ENCODE measurements at places on chromosomes 3 and 15.

- H3K4me3 ChIP-seq, result no peak overlapping the region
- DNase-seq, result no peak
- no peak overlapping the region for H3K27ac ChIP-seq
Measured at GRCh38 chr3:72750405-72750965, 97.8 kb downstream of the SHQ1 start.

- H3K27ac ChIP-seq, result no peak overlapping the region
- H3K27me3 ChIP-seq, result no peaks in the 10 kb centered on the region
- peaks cover 2% of the 10 kb centered on the region for H3K4me1 ChIP-seq
- H3K4me3 ChIP-seq, result peak overlapping the region; percentile 82
Measured at GRCh38 chr15:73631915-73632669, 1.1 kb downstream of the NPTN start.

GRCh38 chr15:69610277-69610676, 157.7 kb downstream of the RPLP1 start:
- H3K4me1 ChIP-seq, result no peaks in the 10 kb centered on the region

DNA sequence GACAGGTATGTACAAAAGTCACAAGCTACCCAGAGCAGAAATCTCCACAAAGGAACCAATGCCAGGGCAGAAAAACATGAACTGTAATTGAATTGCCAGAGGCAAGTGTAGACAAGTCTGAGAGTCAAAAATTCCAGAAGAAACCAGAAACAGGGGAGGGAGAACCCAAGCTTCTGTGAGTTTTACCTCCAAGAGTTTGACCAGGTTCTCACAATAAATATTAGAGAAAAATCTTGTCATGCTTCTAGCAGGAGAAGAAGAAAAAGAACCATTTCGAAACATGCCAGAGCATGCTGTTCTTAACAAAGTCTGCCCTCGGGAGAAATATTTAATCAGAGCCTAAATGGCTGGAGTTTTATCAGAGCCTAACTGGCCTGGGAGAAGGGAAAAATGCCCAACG, 32.5 kb upstream of the AP3B2 start:
- no peak for DNase-seq
- H3K27ac ChIP-seq, result no peak overlapping the region
- H3K27me3 ChIP-seq, result no peaks in the 10 kb centered on the region
- no peak overlapping the region for H3K4me3 ChIP-seq
- H3K4me1 ChIP-seq, result no peaks in the 10 kb centered on the region

- H3K4me3 ChIP-seq, result no peak overlapping the region
- no peak for DNase-seq
- H3K27me3 ChIP-seq, result no peaks in the 10 kb centered on the region
- no peaks in the 10 kb centered on the region for H3K36me3 ChIP-seq
- no peaks in the 10 kb centered on the region for H3K4me1 ChIP-seq
Measured at GRCh38 chr15:61951949-61952348, 108.3 kb downstream of the VPS13C start.

DNA sequence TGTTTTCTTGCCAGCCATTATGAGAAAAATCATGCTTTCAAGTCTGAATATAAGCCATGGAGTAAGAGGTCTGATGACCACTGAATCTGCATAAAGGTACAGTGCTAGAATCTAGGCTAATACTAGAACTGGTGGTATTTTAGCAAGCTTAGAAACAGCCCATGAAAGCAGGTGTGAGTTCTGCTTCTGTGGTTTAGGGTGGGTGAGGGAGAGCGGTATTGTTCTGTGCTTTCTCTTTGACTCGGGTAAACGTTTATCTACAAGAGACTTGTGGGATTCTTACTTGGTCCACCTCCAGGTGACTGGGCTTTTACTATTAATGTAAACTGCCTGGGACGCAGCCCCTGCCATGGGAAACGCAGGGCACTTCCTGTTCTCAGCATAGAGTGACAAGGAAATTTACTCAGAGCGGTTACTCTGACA, 55.2 kb downstream of the PGPEP1L start:
- H3K27me3 ChIP-seq, result no peaks in the 10 kb centered on the region
- H3K4me1 ChIP-seq, result no peaks in the 10 kb centered on the region
- DNase-seq, result no peak
- H3K36me3 ChIP-seq, result peaks cover 39% of the 10 kb centered on the region

DNA sequence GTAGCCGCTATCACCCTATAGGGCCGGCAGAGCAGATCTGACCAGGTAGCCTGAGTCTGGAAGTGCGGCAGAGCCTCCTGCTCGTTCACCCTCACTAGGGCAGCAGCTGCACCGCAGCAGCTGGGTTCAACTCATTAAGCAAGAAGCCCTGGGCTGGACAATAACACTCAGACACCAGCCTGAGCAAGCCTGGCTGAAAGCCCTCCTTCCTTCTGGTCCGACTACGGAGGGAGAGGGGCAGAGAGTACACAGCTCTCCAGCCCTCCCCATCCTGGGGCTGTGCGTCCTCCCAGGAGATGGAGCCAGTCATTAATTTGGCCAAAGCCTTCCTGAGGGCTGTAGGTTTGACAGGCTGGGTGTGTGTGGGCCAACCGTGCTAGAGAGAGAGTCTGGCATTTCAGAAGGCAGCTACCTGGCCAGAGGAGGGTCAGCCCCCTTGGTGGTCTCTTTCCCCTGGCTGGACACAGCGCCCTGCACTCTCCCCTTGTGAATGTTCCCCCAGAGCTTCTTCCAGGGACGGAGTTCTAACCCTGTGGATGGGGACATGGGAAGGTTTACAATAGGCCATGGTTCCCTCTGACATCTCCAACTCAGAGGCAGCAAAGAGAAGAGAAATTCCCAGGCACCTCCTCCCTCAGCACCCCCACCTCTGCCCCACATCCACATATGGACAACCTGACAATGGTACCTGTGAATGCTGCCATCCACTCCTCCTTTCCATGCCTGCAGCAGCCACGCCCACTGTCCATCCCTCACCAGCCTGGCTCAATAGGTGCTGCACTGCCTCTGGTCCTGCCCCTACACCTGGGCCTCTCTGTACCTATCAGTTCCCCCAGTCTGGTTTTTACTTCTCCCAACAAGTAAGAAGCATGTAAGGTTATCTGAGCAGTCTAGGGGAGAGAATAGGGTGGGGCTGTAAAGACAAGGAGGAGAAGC, 6.5 kb downstream of the CHRNB4 start:
- H3K4me3 ChIP-seq, result no peak overlapping the region
- H3K36me3 ChIP-seq, result no peaks in the 10 kb centered on the region
- no peak for DNase-seq
- H3K4me1 ChIP-seq, result no peaks in the 10 kb centered on the region

DNA sequence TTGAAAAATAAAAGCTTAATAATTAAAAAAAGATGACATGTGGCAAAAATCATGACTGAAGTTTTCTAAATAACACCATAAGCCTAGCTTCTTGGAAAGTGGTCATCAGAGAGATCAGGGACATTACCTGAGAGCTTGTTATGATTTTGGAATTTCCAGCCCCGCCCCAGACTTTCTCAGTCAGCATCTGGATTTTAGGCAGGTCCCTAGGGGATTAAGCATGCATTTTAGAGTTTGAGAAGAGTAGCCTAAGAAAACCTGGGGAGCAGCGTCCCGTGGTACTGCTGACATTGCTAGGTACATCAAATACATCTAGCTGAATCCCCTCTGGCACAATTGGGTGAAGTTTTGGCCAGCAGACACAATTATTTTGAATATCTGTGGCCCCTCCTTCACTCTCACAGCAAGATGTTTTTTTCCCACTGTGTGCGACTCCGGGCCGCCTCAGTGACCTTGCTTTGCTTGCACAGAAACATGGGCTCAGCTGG, 58.7 kb upstream of the MEF2A start:
- no peaks in the 10 kb centered on the region for H3K4me1 ChIP-seq
- no peak for DNase-seq
- H3K27ac ChIP-seq, result no peak overlapping the region

DNA sequence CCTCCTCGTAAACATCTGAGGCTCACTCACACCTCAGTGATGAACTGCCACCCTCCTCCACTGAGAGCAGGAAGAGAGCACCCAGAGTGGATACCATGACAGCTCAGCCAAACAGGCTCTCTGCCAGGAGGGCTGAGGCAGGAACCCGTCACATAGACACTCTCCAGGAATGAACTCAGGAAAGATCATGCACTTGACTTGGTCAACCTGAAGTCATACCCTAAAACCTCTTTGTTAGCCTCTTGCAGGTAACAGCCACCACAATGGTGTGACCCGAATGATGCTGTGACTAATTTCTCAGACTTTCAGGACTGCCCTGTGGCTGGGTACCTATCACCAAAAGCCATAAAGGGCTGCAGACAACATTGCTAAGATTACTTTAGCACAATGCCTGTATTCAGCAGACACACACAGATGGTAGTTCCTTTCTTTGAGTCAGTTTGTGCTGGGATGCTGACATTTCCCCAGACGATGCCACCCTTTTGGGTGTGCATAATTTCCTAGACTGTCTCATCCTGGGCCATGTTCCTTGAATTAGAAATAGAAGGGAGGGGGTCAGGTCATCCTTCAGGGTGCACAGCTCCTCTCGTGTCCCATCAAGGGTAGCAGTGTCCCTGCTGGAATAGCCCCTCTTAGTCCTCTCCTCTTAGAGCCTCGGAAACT, 30.3 kb downstream of the CX3CR1 start:
- no peaks in the 10 kb centered on the region for H3K36me3 ChIP-seq
- no peak for DNase-seq
- no peak overlapping the region for H3K27ac ChIP-seq
- H3K4me3 ChIP-seq, result no peak overlapping the region
- H3K27me3 ChIP-seq, result no peaks in the 10 kb centered on the region

GRCh38 chr3:15312550-15312949, 19.8 kb downstream of the SH3BP5 start:
- no peak for DNase-seq
- H3K4me1 ChIP-seq, result peaks cover 4% of the 10 kb centered on the region
- H3K4me3 ChIP-seq, result no peak overlapping the region

DNA sequence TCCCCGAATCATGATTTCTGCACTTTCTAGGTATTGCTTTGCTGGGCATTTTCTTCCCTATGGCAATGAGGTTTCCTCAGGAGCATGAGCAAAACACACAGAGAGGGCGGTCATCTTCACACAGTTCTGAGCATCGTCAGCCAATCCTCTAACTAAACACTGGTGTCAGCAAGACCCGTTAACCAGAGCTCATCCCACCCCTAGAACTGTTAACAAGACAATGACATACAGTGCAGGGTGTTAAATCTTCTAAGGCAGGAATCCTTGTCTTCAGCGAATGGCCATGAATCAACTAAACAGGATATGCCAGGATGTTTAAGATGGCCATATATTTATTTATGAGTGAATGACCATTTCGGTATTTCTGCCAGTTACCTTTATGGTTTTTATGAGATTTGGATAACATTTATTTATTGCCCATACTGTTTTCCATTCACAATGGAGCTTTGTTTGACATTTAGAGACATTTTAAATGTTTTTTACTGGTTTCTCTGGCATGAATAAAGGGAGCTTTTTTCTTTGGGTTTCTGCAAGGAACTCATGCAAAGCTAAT, 411.5 kb upstream of the PROK2 start:
- no peaks in the 10 kb centered on the region for H3K36me3 ChIP-seq
- no peak for DNase-seq
- no peak overlapping the region for H3K4me3 ChIP-seq
- no peaks in the 10 kb centered on the region for H3K27me3 ChIP-seq
- H3K4me1 ChIP-seq, result no peaks in the 10 kb centered on the region

DNA sequence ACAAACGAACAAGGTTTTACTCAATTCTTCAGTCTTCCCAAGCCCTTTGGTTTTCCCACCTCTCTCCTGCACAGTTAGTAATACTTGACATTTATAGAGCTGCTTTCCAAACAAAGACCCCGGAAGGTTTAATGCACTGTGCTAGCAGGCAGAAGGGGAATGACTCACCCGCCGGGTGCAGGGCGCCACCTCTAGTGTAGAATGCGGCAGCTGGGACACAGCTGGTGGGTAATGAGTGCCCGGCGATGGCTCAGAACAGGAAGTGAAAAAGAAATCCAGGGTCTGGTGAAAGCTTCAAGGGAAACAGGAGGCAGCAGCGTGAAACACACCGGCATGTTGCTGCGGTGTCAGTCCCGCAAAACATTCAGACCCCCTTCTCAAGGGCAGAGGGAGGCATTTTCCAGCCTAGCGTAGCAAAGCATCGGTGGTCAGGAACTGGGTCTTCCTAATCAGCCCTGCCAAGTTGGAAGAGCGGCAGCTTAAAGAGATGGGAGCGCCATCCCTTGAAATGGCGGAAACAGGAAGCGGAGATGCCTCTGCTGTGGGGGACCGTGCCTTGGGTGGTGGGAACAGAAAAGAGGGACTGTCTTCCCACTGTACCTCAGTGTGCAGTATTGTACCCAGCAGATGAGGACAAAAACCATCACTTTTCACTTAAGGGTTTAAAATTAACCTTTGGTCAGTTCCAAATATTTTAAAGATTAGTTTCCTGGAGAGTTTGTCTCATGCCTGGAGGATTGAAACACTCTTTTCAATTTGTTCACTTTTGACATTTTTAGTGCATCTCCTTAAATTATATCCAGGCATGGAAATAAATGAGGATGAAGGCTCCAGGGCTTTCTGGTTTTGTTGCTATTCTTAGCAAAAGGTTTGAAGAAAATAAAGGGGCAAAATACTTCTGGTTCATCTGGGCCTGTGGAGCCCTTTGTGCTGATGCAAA, 160.7 kb upstream of the MCTP2 start:
- no peaks in the 10 kb centered on the region for H3K36me3 ChIP-seq
- no peak overlapping the region for H3K27ac ChIP-seq
- H3K4me1 ChIP-seq, result no peaks in the 10 kb centered on the region
- no peaks in the 10 kb centered on the region for H3K27me3 ChIP-seq

- no peaks in the 10 kb centered on the region for H3K4me1 ChIP-seq
- no peak overlapping the region for H3K4me3 ChIP-seq
- no peak for DNase-seq
- H3K27ac ChIP-seq, result no peak overlapping the region
Measured at GRCh38 chr15:49495993-49496753, 73.1 kb downstream of the FGF7 start.

GRCh38 chr15:82005239-82005638, 40.6 kb downstream of the MEX3B start:
- DNase-seq, result no peak
- H3K27ac ChIP-seq, result no peak overlapping the region
- no peaks in the 10 kb centered on the region for H3K4me1 ChIP-seq
- no peaks in the 10 kb centered on the region for H3K27me3 ChIP-seq

DNA sequence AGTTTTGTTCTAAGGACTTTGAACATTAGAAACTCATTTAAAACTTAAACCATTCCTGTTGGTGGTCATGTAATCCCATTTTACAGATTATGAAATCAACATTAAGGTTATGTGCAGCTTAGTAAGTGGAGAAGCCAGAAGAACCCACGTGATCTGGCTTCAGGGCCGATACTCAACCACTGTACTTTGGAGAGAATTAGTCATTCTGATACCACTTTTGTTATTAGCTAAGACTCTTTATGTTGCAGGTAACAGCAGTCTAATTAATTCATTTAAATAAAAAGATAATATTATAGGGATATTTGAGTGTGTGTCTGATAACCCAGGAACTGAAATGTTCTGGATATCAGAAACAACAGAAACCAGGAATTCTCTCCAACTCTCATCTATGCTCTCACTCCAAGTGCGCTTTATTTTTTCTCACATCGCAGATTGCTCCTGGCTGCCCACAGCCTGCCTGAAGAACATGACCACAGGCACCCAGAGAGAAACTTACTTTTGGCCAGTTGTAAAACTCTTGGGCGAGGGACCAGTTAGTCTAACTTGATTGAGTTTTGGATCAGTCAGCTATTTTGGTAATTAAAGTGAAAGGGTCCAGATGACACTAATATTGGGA, 25.2 kb downstream of the UBE2E1 start:
- H3K27me3 ChIP-seq, result no peaks in the 10 kb centered on the region
- H3K4me3 ChIP-seq, result no peak overlapping the region
- DNase-seq, result no peak
- H3K27ac ChIP-seq, result no peak overlapping the region
- H3K4me1 ChIP-seq, result no peaks in the 10 kb centered on the region
- H3K36me3 ChIP-seq, result no peaks in the 10 kb centered on the region

Data from iPS DF 6.9 (cell line).